ENCODE measurements at places on chromosomes 6 and 20.

DNA sequence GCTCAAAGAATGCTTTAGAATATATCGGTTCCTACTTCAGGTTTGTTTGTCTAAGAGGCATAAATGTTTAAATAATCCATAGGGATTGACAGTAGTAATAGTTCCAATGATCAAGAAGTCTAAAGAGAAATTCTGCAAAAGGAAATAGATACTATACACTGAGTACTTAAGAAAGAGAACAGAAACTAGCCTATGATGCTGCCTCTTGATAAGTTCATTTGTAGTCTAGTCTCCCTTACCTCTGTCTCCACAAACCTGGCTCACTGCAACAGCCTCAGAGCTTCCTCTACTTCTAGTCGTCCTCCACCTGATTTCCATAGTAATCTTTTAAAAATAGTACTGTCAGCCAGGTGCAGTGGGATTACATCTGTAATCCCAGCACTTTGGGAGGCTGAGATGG lies 511.8 kb downstream of the LMBRD1 start:
- DNase-seq: no peak

- no peak for DNase-seq
Observed at GRCh38 chr6:13810688-13811446, 3.5 kb downstream of the MCUR1 start.

DNA sequence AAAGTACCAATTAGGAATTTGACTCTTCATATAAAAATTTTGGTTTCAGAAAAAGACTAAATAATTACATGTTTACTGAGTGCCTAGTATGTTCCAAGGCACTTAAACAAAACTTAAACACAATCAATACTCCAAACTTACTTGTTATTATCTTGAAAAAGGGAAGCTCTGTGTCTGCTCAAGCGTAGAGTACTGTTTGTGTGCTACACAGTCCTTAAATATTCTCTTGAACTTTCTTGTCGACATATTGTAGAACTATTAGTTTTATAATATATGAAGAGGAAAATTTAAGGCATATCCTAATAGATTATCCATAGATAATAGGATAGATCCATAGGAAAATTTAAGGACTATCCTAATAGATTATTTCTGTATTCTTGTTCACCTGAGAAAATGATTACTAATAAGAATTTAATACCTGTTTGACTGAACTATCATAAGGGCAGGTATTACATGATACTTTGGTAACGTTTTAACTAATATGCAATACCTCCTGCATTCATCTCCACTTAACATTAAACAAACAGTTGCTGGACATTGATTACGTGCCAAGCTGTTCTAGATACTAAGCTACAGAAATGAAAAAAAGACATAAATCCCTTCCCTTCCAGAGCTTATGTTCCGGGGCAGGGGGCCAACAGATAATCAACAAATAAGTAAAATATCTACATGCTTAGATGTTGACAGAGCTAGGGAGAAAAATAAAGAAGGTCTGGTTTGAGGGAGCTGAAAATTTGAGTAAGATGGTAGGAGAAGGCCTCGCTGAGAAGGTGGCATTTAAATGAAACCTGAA lies 115.2 kb upstream of the BCLAF1 start:
- DNase-seq: no peak

DNA sequence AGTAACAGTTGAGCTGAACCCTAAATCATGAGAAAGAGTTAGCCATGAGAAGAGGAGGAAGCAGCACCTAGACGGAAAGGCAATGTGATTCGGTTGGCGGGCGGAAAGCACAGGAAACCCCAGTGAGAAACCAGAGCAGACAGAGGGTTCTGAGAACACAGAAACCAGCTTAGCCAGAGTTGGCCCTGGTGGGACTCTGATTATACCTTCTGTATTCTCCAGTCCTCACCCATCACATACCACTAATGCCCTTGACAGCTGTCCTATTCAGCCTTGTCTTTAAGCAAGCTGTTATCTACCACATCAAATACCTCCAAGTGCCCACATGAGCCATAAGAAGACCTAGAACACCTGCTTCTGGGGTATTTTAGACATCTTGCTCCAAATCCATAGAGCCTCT lies 58.9 kb upstream of the LRRC1 start:
- no peak for DNase-seq

- DNase-seq: no peak
Observed at GRCh38 chr20:62832951-62833391, 16.1 kb downstream of the COL9A3 start.

GRCh38 chr6:125924169-125924568 lies 32.4 kb upstream of the HINT3 start:
- DNase-seq: no peak
